ENCODE measurements at places on chromosomes 1 and 21.

DNA sequence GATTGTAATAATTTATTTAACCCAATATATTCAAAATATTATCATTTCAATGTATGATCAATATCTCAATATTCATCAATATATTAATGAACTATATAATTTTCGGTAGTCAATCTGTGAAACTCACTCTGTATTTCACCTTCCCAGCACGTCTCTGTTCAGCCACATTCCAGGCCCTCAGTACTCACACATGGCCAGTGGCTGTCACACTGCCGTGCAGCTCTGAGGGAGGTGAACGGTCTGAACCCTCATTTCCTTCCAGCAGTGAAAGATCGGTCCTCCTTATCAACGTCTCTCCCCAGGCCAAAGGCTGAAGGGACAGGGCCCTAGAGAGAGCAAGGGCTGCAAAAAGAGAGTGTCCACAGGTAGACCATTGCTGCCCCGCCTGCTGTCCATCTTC, 39.5 kb upstream of the ZNF124 start:
- no peak for DNase-seq

GRCh38 chr1:49052102-49052501, 275.4 kb upstream of the BEND5 start:
- no peak for DNase-seq

DNA sequence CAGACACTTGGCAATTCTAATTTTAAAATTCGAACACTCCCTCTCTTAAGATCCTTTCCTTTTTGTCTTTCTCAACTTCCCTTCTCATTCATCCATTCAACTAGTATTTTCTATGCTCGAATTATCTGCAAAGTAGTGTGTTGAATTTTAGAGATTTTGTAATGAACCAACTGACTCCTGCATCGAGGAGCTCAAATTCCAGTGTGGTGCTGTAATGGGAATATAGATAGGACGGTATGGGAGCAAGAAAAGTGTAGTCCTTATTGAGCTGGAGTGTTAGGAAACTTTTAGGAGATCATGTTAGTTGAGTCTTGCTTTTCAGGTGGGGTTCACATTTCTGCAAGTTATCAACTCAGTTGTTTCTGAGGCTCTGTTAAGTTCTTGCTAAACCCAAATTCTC, 897.5 kb downstream of the TTLL7 start:
- no peak for DNase-seq

GRCh38 chr1:30303387-30303786, 420.0 kb downstream of the MATN1 start:
- DNase-seq = no peak

GRCh38 chr1:214071469-214071868, 83.7 kb downstream of the PROX1 start:
- no peak for DNase-seq

- no peak for DNase-seq
These were observed 529 bp upstream of the MARCKSL1 start for GRCh38 chr1:32336591-32336932.

DNA sequence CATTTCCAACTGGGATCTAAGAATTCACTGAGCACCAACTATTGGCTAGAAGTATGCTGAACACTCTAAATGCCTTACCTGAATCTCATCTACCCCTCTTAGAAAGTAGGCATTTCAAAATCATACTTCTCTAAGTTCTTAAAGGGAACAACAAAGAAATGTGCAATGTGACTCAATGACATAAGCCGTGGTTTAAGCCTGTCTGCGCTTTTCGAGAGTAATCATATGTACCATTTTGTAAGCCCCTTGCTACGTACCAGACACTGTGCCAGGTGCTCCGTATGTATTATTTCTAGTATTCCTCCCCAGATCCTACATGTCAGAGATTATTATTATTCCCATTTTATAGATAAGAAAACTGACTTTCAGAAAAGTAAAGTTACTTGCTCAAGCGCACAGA, 454.2 kb downstream of the SETD4 start:
- no peak for DNase-seq

DNA sequence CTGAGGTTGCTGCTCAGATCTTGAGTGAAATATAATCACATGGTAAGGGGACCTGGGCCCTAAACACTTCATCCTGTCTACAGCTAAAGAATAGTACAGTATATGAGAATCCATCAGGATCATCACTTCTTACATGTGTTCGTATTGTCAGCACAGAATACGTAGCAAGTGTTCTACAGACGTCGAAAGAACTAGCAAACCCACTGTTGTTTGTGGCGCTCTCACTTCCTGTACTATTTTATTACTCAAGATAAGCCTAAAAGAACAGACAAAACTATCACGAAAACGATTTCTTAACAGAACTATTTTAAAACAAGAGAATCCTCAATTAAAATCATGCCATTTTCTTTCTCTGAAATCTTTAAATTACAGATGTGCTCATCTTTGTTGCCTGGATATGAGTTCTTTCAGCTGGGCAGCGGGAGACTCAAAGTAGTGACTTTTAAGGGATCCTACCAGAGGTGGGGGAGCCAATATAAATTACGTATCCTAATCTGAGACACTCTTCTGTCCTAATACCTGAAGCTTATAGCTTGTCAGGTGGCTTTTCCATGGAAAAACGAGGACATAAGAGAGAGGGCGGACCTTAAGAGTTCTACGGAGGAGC, 724 bp downstream of the ST7L start:
- DNase-seq = peak; percentile 61
